ENCODE measurements at places on chromosomes 12 and 14.

DNA sequence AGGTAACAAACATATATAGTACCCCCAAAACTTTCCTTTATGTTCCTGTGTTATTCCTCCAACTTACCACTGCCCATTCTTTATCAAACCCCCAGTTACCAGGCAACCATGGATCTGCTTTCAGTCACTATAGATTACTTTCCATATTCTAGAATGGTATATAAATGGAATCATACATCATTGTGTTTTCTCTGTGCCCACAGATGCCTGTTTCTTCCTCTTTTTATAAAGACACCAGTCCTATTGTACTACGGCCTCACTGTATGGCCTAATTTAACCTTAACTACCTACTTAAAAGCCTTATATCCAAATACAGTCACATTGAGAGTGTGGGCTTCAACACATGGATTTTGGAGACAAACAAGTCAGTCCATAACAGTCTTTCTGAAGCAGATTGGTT, 2.6 kb downstream of the TAS2R14 start:
- no peak for DNase-seq

DNA sequence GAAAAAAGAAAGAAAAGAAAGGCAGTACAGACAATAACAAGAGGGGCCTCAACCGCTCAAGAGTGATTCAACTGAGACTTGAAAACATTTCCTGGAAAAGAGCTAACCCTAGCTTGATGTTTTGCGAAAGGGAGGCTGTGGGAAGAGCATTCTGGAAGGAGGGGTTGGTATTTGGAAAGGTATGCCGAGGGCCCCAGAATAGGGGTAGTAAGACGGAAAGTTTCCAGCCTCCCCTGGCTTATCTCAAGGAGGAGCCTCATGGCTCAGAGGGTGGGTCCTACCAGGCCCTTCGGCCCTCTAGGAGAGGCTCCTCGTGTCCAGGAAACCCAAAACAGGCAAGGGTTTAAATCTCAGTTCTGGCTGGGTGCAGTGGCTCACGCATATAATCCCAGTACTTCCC, 8.4 kb downstream of the RNU4-2 start:
- DNase-seq, result no peak

GRCh38 chr14:35366521-35366976, 38.0 kb downstream of the NFKBIA start:
- DNase-seq, result no peak

DNA sequence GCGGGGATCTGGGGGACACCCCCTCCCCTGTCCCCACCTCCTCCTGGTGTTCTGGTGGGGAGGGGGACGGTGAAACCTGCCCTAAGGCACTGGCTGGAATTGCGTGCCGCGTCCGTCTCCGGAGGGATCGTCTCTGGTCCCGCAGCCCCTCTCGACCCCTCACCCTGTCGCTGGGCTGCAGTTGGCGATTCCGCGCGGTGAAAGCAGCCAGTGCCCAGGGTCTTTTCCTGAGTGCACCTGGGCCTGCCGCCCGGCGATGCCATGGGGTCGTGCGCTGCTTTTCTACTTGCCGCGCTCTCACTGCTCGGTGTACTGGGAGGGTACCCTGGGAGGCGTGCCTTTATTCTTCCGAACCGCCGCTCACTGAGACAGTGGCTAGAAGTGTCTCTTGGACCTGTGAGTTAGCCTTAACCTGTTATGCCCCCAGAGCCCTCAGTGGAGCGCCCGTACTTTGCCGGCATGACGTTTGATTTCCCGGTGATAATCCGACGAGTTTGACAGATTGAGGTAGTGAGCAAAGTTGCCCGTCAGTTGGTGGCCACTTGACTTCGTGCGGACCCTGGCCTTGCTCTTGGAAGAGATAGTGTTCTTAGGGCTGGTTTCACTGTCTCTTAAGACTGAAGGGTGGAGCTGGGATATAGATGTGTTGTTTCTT, 788 bp downstream of the SFSWAP start:
- no peak for DNase-seq

GRCh38 chr12:1488908-1489381, 105.4 kb downstream of the FBXL14 start:
- no peak for DNase-seq

DNA sequence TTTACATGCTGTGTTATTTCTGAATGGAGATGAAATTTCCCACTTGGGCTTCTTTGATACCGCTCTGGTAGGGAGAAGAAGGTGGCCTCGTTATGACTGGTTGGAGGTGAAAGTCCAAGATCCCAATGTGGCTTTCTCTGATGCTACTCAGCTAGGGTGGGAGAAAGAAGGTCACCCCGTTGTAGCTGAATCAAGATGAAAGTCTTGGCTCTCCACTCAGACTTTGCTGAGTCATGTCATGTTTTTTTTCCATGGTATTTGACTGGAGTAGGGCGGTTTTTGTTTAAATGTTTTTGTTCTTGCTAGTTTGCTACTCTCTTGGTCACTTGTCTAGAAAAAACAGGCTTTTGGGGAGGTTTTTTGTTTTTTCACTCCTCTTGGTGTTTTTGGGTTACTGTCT, 2.4 kb upstream of the PDE6H start:
- no peak for DNase-seq

- DNase-seq, result peak; percentile 21
These were observed 268.9 kb upstream of the ATP2B1 start for GRCh38 chr12:89977405-89978085.

GRCh38 chr14:61756135-61756534, 6.1 kb upstream of the SNAPC1 start:
- no peak for DNase-seq

DNA sequence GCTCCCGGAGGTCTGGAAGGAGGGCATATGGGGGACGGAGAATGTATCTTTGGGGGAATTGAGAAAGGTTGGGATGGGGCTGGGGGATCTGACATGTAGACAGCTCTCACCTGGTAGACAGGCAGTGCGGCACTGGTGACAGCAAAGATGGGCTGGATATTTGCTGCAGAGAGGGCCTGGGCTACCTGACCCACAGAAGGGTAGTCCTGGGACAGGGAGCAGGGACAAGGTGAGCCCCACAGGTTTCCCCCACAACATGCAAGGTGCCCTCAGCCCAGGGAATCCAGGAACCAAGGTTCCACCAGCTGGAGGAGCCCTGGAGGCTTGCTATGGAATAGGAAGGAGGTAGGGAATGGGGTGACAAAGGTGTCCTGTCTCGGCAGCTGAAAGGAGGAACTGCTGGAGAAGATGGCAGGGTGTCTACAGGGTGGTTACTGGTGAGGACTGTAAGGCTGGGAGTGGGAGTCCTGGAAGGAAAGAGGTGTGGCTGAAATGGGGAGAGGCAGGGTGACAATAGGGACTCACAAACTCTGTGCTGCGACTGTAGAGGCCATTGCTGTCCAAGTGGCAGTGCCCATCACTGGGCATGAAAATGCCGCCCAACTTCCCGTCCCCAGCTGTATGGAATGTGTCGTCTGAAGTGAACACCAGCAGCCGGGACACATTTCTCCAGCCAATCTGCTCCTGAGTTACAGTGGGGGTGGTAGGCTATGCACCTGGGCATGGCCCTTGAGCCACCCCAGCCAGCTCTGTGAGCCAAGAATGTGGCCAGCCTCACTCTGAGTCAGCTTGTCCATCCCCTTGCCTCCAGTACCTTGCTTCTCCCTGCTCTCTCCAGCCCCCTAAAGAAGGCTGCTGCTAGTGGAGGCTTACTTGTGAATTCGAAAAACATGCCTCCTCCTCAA, 11.3 kb downstream of the ITGB7 start:
- DNase-seq, result no peak

DNA sequence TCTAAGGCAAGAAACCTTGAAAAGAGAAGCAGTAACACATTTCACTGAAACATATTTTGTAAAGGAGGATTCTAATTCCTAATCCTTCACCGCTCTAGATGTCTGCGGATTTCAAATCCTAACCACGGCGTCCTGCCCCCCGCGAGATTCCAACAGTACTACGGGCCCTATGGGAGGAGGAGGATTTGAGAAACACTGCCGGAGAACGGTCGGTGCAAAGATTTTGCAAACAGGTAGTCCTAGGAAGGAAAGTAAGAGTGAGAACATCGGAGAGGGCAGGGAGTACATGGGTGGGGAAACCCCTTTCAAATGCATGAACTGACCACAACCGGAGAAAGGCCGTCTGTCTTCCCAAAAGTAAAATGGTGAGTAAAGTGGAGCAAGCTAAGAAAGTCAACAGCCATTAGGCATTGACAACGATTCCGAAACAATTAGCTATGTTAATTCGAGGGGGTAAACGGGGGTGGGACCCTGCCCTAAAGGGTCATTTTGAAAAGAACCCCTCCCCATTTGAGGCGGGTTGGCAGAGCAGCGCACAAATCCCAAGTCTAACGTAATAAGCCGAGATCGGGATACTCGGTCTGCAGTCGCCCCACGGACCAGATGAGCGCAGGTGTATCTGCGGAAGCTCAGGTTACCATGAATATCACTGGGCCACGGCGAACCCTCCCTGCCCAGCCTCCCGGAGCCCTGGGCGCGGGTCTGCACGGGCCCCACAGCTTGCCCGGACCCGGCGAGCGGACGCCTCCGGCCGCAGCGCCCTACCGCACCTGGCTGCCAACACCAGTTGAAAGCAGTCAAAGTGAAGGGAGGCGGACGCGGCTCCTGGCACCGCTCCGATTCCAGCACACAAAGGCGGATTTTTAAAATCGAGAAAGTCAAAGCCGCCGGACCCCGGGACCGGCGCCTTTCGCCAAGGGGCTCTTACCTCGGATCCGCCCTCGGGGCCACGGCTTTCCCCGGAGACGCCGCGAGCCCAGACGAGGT, 662 bp downstream of the EPS8 start:
- DNase-seq, result no peak

DNA sequence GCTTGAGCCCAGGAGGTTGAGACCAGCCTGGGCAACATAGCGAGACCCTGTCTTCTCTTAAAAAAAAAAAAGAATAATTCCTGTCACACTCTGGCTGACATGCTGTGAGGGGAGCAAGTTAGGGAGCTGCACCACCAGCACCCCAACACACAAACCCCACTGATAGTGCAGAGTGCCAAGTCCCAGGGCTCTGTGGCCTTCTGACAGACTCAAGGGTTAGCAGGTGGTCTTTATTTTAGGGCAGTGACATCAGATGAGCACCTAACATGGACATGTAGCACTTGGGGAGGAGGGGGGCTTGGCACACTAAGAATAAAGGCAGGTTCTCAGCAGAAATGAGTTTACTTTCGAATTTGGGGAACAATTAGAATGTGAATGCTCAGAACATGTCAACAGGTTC, 6.8 kb downstream of the USP5 start:
- DNase-seq, result no peak

- peak; percentile 26 for DNase-seq
These were observed 46.5 kb downstream of the IFT81 start for GRCh38 chr12:110170535-110171185.

- no peak for DNase-seq
These were observed 86.1 kb downstream of the ADCK1 start for GRCh38 chr14:77886010-77886409.

GRCh38 chr14:96246539-96246847, 9.5 kb upstream of the BDKRB1 start:
- peak; percentile 78 for DNase-seq

DNA sequence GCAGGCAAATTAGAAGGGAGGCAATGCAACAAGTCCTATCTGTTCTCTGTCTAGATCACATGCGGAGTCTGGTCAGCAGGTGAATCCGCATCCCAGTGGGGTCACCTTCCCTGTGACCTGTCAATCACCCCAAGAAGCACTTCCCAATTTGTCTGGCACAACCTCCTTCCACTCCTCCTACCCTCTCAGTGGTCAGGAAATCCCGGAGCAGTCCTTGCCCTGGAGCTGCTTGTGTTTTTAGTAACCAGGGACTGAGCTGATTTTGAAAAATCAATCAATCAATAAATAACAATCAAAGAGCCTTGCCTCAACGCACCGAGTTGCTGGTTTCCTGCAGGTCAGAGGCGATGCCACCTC, 572 bp upstream of the ACSS3 start:
- DNase-seq, result no peak

GRCh38 chr14:69606258-69607184, 4.9 kb upstream of the SUSD6 start:
- no peak for DNase-seq

- DNase-seq, result no peak
These were observed 34.9 kb upstream of the MAP1LC3B2 start for GRCh38 chr12:116524311-116524710.

DNA sequence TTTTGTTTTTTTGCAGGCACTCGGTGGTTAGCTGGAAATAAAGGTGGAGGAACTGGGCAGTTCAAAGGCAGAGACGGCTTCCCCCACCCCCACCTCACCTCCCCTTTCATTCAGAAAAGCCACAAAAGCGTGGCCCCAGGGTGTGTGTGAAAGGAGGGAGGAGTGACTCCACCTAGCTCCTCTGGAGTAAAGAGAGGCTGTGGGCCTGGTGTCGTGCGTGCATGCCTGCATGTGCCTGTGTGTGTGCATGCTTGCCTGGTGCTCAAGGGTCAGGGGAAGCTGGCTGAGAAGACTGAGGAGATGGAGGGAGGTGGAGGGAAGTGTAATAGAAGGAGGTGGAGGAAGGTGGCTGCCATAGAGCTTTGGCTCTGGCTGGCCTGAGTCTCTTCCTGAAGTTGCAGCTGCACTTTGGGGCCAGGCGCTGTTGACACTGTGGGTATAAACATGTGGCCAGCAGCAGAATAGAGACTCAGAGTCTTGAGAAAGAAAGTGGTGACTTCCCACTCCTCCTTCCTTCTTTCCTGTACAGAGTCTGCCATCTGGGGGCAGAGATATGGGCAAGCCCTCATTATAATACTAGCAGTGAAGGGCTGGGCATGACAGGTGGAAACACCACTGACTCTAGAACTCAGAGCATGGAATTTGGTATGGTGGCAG, 36.9 kb upstream of the SINHCAF start:
- no peak for DNase-seq

DNA sequence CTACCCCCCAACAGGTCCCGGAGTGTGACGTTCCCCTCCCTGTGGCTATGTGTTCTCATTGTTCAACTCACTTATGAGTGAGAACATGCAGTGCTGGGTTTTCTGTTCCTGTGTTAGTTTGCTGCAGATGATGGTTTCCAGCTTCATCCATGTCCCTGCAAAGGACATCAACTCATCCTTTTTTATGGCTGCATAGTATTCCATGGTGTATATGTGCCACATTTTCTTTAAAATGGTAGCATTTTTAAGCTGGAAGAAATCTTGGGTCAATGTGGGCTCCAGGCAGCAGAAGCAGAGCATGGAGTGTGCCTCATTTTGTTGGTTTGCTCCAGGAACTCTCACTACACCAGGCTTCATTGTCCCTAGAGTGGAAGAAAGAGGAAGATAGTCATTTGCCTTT, 47.6 kb upstream of the ITPR2 start:
- no peak for DNase-seq

DNA sequence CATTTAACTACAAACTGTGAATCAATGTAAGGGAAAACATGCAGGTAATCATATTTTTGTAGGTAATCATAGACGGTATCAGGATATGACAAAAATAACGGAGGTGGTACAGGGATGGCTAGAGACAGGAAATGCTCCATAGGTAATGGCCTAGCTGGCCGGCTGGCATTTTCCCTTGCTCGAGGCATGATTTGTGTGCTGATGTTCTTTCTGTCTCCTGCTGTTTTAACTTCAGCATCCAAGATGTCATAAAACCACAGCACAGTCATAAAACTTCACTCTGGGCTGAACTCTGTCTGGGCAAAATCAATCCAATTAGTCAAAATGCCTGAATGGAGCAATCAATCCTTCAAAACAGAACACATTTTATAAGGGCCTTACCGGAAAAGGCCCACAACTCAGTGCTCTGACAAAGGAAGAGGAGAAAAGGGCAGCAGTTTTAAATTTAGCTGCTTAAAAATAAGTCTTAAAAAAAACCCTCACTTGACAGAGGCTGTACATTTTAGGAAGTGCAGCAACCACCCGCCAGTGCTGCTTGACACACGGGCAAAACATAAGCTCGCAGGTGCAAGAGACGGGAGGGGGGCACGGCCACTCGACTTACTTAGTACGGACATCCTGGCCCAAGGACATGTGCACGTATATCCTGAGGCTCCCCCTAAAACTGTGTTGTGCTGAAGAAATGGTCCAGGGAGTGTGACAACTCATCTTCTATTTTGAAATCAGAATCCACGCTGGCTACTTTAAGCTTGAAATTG, 40.5 kb upstream of the GPR68 start:
- DNase-seq, result no peak

All from COLO829 (cell line).